Mesothelial cell of epicardium (in vitro differentiated cells): ENCODE measurements at places on chromosomes 7 and 10. TPM values are rescaled to one million over a fixed set of nuclear protein-coding genes. Genes with fewer than 3 reads are reported as not detected.

- peak overlapping the region; percentile 86 for H3K27ac ChIP-seq
- H3K4me1 ChIP-seq: peaks cover 17% of the 10 kb centered on the region
- H3K27me3 ChIP-seq: no peaks in the 10 kb centered on the region
- no peaks in the 10 kb centered on the region for H3K36me3 ChIP-seq
Measured at GRCh38 chr10:110629680-110630191, 14.4 kb upstream of the RBM20 start.

Gene RNF32
- 0.59 to 1.5 TPM (median 1.4 TPM) in 3 replicates for total RNA-seq

Gene SCART1
- 4.1 to 4.7 TPM (median 4.4 TPM) in 3 replicates for total RNA-seq

Gene NKX1-2
- total RNA-seq: not detected in 3 replicates
